ENCODE measurements at places on chromosomes 3 and 15. TPM values are rescaled to one million over a fixed set of nuclear protein-coding genes. Genes with fewer than 3 reads are reported as not detected.

Gene STXBP5L
- total RNA-seq: 2.7 TPM

Gene BFSP2
- total RNA-seq: not detected

Gene ARPP19
- 127 TPM for total RNA-seq

Gene FGF7
- total RNA-seq: 342 TPM

Gene UMPS
- total RNA-seq: 31.9 TPM

Gene WDR49
- 0.09 TPM for total RNA-seq

Gene GREM1
- total RNA-seq: 41.6 TPM

Gene IL20RB
- total RNA-seq: 0.59 TPM

Gene ELL3
- 2.7 TPM for total RNA-seq

Gene CORO2B
- total RNA-seq: 1.8 TPM

Gene RBMS3
- 75.6 TPM for total RNA-seq

Gene CCR5
- not detected for total RNA-seq

Gene CX3CR1
- not detected for total RNA-seq

Gene HRH1
- 28.3 TPM for total RNA-seq

Gene GOLGA8T
- total RNA-seq: not detected

Gene QTRT2
- 17.8 TPM for total RNA-seq

Gene MAP6D1
- 2.1 TPM for total RNA-seq

Gene NR1I2
- not detected for total RNA-seq

Gene ROPN1
- not detected for total RNA-seq

Gene FRG2C
- total RNA-seq: not detected

Gene PAQR5
- 0.09 TPM for total RNA-seq

Gene ALS2CL
- 0.30 TPM for total RNA-seq

Gene B3GNT5
- total RNA-seq: 11.3 TPM

Gene SEMA7A
- 35.0 TPM for total RNA-seq

Gene CPNE9
- not detected for total RNA-seq

Gene CCDC9B
- total RNA-seq: 37.7 TPM

Gene RTP1
- not detected for total RNA-seq

Gene SGO1
- 4.9 TPM for total RNA-seq

Gene C3orf22
- total RNA-seq: not detected

Gene TRIM42
- total RNA-seq: not detected

Gene XIRP1
- total RNA-seq: 0.05 TPM

Gene UBA7
- total RNA-seq: 52.3 TPM

Gene RSL24D1
- 74.8 TPM for total RNA-seq

Gene CA12
- total RNA-seq: 98.9 TPM

Gene DLEC1
- total RNA-seq: under 0.01 TPM

Gene PAQR9
- not detected for total RNA-seq

Gene WDR76
- 11.5 TPM for total RNA-seq

Gene CDC25A
- total RNA-seq: 2.4 TPM

Gene PRICKLE2
- 47.7 TPM for total RNA-seq

Gene TGM5
- not detected for total RNA-seq

Gene GPR149
- not detected for total RNA-seq

Gene SCAMP5
- total RNA-seq: 0.51 TPM

Gene SLC22A14
- 0.59 TPM for total RNA-seq

Gene U2SURP
- total RNA-seq: 74.8 TPM

Gene GABRB3
- total RNA-seq: 0.65 TPM

Gene HYAL2
- 96.6 TPM for total RNA-seq

Gene FAM107A
- total RNA-seq: not detected

Gene PKM
- 2,152 TPM for total RNA-seq

Gene CASR
- not detected for total RNA-seq

Gene CTXN2
- total RNA-seq: not detected

Gene TMCC1
- 14.1 TPM for total RNA-seq

Gene GPR176
- total RNA-seq: 142 TPM

Gene KCNH8
- total RNA-seq: under 0.01 TPM

Gene DENND6A
- 11.9 TPM for total RNA-seq

Gene MESP2
- 0.30 TPM for total RNA-seq

Gene TLR9
- total RNA-seq: not detected

Data from smooth muscle cell of the umbilical artery (primary cell).